ENCODE measurements at places on chromosomes 3 and 15.
A peak's percentile ranks its signal among the peaks of the same experiment; 100 is the strongest.

DNA sequence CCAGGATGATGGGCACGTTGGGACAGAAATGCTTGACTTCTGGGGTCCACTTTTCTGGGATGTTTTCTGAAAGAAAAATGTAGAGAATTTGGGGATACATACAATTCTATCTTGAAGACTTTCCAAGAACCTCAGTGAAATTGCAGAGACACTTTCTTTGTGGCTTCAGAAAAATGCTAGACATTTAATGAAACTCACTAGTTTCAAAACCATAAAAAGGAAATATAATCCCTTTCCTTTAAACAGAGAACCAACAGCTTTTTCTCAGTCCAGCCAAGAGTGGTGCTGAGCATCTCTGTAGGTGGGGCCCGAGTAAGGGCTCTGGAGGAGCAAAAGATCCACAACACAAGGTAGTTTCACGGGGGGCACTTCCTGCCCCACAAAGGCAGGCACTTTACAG, 4.4 kb upstream of the GPX1 start:
- DNase-seq, result no peak

DNA sequence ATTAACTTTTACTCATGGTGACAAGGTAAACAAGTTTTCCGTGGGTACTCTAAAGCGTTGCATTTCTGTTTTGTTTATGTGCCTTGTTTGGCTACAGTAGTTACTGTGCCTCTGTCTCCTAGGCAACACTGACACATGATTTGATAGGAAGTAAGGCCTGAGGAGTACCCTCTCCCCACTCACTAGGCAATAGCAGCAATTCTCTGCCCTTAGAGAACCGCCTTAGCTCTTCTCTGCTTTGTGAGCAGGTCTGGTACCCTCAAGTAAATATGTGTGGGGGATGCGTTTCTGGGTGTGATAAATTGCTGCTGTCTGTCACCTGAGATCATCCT, at the start of gene IL5RA:
TSS of gene IL5RA (minus strand) at position 76 of the 332 bp plus-strand sequence. CDS start 5,390 bp downstream, outside the sequence.
- DNase-seq, result no peak

DNA sequence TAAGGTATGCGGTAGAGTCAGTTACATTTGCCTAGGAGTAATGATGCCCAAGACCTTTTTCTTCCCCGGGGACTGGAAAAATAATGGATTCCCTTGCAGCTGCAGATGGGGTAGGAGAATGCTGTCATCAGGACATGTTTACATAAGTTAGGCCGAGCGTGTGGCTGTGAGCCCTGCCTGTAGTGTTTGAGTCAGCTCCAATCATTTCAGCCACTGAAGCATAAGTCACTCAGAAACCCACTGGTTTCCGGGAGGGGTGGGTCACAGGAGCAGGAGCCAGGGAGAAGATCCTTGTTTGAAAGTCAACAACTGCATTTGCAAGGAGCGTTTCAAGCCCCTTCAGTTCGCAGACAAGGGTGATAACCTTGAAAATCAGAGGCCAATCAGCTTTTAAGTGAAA, 562.3 kb downstream of the MCTP2 start:
- DNase-seq, result no peak

GRCh38 chr3:175728566-175728965, 869.4 kb downstream of the NAALADL2 start:
- no peak for DNase-seq

- peak; percentile 83 for DNase-seq
Measured at GRCh38 chr3:8482960-8483665, 18.5 kb upstream of the LMCD1 start.

- peak; percentile 75 for DNase-seq
Measured at GRCh38 chr15:58165661-58166060, 27.5 kb downstream of the AQP9 start.

GRCh38 chr15:90619939-90620338, 90.2 kb downstream of the CRTC3 start:
- DNase-seq, result no peak

DNA sequence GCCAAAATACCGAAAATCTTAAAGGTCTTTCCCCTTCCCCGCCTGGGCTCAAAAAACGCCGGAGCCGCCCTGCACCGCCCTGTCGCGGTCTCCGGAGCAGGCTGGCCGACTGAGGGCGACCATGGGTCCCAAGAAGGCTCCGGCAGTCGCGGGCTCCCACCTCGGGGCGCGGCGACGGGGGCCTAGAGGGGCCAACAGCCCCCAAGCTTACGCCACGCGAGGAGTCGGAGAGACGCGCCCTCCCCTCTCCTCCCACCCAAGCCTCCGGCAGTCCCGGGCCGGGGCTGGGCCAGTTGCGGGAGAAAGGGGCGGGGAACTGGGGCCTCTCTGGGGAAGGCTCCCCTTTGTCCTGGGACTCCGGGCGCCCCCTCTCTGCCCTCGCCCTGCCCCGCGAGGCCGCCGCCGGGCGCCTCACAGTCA, 69.2 kb downstream of the GOLGA8B start:
- DNase-seq, result peak; percentile 3

GRCh38 chr3:114464548-114464947, 170.7 kb downstream of the TIGIT start:
- no peak for DNase-seq

GRCh38 chr3:18436213-18436612, 11.1 kb upstream of the SATB1 start:
- no peak for DNase-seq

DNA sequence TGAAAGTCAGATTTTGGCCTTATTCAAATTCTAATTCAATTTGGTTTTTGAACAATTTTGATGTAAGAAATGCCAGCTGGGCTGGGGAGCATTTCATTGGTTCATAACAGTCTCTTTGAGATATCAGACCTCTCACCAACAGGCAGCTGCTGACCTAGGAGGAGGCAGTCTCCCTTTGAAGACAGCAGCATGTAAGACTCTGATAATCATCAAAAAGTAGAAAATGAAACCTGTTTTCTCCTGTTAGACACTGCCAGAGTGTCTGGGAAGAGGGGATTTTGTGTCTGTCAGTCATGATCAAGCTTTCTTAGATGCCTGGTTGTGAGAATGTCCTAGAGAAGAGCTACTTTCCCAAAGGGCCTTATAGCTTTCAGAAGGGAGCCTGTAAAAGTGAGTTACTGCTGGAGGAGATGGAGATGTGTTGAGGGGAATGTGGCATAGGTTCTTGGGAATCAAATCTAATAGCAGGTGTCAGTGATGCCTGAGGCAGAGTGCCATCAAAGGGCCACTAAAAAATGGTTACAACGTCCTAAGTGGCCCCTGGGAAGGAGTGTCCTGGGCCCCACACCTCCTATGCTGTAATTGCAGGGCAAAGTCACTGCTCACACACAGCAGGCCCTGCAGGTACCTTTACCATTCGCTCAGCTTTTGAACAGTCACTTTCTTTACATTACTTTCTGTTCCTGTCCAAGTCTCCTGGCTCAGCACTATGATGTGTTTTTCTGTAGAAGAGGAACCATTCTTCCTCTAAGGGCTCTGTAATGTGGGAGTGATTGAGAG, 43.1 kb downstream of the FSTL1 start:
- DNase-seq, result no peak

DNA sequence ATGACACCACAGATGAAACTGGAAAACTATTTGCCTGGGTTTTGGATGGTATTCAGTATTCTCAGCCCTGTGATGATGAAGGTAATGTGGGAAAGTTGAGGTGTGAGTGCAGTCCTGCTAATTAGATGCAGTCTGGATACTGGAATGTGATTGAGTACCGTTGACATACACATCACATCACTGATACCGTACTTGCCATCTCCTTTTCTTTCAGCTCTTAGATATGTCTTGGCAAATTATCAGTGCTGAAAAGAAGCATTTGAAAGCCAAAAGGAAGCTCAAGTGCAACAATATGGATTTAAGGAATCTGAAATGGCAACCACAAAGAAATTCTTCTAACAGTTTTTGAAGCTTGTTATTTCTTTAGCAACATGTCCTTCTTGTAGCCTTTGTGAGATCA, 381.4 kb upstream of the TGFBR2 start:
- DNase-seq, result no peak

DNA sequence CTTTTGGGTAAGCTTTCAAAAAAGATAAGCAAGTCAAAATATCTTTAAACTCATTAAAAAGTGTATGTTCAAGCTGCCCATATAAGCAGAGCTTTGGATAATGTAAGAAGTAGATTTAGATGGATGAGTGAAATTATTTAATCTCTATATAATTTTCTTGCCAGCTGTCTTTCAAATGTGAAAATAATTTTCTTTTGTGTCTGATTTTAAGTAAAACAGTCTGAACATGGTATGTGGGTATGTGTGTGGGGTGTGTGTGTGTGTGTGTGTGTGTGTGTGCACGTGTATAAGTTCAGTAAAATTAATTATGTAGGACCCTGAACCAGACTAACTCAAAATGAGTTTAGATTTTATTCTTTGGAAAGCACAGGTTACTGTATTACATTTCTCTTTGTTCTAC, 155.2 kb upstream of the CGNL1 start:
- no peak for DNase-seq

DNA sequence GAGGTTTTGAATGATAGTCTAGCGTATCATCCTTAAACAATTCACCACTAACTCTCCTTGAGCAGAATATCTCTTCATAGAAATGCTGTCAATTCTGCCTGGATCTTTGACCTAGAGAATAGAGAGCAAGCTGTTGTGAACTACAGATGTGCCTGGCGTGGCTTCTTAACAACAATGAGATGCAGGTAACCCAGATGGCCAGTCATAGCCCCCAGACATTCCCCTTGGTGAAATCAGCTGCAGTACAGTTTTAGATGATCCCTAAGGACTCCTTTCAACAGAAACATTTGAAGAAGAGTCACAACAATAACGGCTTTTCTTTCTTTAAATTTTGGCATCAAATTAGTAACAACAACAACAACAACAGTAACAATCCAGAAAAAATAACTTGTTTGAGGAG, 1041.3 kb downstream of the ROBO1 start:
- no peak for DNase-seq

DNA sequence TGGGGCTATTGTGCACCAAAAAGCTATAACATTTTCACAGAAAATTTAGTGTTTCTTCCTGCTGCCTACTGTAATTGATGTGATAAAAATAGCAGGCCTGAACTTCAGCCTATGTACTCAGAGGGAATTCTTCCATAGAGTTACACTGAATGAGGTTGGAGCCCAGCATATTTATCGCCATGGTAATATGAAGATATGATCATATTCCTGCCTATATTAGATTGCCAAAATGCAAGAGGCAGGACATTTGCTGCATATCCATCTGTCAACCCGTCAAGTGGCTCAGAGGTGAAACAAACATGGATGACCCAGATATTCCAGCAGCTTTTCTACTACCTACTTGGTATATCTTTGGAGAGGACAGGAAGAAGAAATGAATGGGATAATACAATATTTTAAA, 1150.6 kb downstream of the TBL1XR1 start:
- DNase-seq, result no peak

- no peak for DNase-seq
Measured at GRCh38 chr3:61315871-61316270, 64.6 kb upstream of the FHIT start.

GRCh38 chr3:39329493-39329892, at the start of gene CCR8:
Gene CCR8, plus strand, starts transcription at chr3:39329709. Its CDS starts 2,623 bp downstream, at chr3:39332332.
- no peak for DNase-seq

DNA sequence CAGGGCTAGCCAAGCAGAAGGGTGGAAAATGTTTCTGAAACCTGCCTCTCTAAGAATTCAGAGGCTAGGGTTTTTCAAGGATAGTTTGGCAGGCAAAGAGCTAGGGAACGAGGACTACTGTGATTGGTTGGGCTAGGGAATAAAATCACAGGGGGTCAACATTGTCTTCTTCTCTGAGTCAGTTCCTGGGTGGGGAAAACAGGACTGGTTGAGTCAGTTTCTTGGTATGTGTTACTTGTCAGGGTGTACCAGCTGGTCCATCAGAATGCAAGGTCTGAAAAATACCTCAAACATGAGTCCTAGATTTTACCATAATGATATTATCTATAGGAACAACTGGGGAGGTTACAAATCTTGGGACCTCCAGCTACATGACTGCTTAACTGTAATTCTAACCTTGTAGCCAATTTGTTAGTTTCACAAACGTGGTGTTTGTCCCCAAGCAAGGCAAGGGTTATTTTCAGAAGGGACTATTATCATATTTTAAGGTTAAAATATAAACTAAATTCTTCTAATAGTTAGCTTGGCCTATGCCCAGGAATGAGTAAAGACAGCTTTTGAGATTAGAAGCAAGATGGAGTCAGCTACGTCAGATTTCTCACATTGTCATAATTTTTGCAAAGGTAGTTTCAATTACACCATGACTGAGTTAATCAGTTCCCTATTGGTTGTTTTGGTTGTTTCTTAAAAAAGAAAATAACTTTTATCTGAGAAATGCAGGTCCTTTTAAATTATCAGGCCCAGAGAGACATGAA, 231.5 kb downstream of the ALCAM start:
- peak; percentile 98 for DNase-seq

DNA sequence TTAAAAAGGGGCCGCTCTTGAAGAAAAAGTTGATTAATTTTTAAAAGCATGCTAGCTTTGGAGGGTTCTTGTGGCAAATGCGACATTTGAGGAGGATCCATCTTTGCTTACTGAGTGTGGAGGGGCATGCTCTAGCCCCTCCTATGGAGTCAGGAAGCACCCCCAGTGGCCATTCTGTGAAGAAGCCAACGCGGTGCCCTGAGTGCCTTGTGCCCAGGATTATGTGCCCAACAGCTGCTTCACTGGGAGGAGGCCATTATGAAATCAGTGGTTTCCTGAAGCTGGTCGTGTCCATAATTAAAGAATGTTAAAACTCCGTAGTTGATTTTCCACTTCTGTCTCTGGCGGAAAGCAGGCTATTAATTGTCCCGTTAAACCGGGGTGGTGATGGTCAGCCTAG, 69.1 kb upstream of the TNFAIP8L3 start:
- DNase-seq, result no peak

DNA sequence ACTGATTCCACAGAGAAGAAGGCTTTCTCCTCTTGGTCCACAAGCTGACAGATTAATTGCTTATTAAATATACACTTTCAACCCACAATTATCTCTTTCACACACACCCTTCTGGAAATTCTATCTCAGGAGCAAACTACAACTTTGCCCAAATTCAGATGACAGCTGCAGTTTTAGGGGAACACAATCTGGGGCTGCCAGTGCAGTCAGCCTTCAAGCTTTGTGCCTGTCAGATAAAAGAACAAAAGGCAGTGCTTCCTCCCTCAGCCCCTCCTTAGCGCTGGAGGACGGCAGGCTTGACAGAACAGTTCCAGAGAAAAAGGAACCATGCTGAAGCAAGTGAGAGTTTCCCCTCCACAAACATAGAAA, 99.6 kb downstream of the TMCC1 start:
- no peak for DNase-seq

All from NCI-H226 (cell line).